Left cardiac atrium (tissue), 4 donors: ENCODE measurements at places on chromosomes 4 and X. TPM values are rescaled to one million over a fixed set of nuclear protein-coding genes. Genes with fewer than 3 reads are reported as not detected.

The FAT4 gene
- total RNA-seq, result 10.3 TPM

DNA sequence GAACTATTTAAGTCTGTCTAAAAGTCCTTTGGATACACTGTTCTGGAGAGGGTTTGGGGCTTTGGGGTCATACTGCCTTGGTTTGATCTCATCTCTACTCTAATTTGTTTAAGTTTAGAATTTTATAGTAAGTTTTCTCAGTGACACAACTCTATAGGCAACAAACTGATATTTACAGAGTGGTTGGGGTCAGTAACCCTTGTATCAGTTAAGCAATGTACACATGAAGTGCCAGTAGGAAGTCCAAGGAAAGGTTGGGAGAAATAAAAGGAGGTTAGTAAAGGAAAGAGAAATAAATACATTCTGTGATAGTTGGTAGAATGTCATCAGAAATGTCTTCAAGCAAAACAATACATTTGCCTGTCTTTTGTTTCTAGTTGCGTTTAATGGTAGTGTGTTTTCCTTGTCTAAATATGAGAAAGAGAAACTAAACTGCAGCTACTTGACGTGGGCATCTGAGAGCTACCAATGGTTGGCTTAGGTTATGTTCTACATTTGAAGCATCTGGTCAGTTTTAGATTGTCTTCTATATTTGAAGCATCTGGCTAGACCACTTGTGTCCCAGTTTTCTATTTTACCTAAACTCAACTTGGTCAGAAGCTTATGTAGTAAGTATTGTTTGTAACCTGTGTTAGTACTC lies 6.9 kb downstream of the ATP7A start:
- DNase-seq, result no peak

DNA sequence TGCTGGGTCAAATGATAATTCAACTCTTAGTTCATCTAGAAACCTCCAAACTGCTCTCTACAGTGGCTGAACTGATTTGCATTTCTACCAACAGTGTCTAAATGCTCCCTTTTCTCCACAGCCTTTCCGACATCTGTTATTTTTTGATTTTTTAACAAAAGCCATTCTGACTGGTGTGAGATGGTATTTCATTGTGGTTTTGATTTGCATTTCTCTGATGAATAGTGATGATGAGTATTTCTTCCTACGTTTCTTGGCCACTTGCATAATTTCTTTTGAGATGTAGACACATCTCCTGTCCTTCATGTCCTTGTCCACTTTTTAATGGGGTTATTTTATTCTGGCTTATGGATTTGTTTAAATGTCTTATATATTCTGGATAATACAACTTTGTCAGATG lies 298.2 kb upstream of the ARSJ start:
- no peak for DNase-seq

GRCh38 chr4:155903453-155903852 lies at the start of gene TDO2:
Gene TDO2 (plus strand): TSS chr4:155903696. CDS start chr4:155903759, 63 bp downstream.
- DNase-seq, result no peak

GRCh38 chr4:129355516-129355915 lies 259.6 kb downstream of the C4orf33 start:
- DNase-seq, result no peak

The NUDT6 gene
- total RNA-seq, result 9.1 TPM

The TRIM2 gene
- total RNA-seq, result 22.6 TPM

The NXF3 gene
- 1.6 TPM for total RNA-seq

DNA sequence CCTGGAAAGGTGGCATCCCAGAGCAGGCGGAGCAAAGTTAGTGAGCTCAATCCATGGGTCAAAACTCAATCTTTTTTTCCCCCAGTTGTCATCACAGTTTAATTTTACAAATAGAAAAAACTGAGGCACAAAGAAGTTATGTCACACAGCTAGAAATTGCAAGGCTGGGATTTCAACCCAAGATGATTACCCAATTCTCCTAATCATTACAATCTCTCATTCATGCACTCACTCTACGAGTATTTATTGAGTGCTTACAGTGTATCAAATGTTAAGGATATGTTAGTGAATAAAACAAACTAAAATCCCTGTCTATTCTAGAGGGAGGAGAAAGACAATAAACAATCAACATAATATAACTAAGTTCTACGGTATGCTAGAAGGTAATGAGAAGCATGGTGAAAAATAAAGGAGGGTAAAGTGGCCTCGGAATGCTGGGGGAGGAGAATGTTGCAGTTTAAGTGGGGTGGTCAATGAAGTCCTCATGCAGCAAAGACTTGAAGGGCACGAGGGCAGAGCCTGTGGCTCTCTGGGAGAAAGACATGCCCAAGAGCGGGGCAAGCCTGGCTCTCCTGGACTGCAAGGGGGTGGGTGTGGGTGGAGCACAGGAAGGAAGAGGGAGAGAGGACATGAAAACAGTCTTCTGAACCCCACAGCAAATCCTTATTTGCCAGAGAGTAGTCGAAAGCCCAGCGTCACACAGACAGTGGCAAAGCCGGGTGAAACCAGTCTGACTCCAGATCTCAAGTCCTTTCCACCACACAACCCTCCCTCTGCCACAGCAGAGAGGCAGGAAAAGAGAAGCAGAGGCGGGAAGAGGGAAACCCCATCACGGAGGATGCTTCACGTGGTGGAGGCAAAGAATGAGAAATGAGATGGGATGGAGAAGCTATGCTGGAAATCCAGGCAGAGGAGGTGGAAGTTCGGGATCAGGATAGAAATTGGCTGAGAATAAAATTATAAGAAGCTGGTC lies 48.3 kb downstream of the RAB33B start:
- DNase-seq, result no peak

The FUNDC1 gene
- total RNA-seq, result 18.9 TPM

- peak; percentile 55 for DNase-seq
Measured at GRCh38 chr4:80072228-80072743, 743 bp downstream of the ANTXR2 start.

GRCh38 chrX:45621376-45622041 lies 420.8 kb upstream of the DIPK2B start:
- DNase-seq, result no peak

The MAPK10 gene
- total RNA-seq, result 20.3 TPM

GRCh38 chr4:164892018-164892417 lies 15.0 kb downstream of the APELA start:
- DNase-seq, result no peak

- no peak for DNase-seq
Measured at GRCh38 chr4:67750691-67751090, 3.5 kb downstream of the GNRHR start.

The FAM184B gene
- not detected for total RNA-seq

The DLG3 gene
- total RNA-seq, result 14.8 TPM

DNA sequence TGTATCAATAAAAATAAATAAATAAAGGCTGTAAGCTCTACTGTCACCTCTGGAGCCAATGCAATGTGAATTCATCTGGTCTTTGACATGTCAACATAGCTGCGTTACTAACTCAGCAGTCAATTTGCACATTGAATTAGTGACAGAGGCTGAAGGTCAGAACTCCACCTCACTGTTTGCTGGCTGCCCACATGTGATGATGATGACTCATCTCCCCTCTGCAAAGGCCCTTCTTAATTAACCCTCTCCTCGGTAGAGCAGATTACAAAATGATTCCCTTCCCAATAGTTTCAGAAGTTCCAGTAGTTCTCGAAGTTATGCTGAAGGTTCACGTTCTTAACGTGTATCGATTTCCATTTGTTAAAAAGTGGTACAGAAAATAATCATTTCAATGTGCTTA lies 1626.0 kb upstream of the TENM3 start:
- DNase-seq, result no peak

GRCh38 chr4:105351861-105352260 lies 122.0 kb downstream of the PPA2 start:
- DNase-seq, result no peak

GRCh38 chr4:121190389-121190788 lies 26.3 kb upstream of the TNIP3 start:
- DNase-seq, result no peak

The SLC10A6 gene
- 0.76 TPM for total RNA-seq

DNA sequence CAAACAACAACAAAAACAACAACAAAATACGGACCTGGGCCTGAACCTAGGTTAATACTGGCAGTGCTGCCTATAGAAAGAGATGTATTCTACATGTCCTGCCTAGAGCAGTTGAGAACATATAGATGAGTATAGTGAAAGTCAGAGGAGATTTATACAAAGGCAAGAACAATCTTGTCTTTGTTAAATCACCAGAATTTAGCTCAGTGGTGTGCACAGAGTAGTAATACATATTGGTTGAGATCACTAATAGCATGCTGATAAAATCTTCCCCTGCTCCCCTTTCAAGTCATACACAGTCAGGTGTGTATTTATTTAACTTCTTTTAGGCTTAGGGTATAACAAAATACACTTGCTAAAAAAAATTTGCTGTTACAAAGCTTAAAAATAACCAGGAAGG lies 247.8 kb downstream of the ADGRL3 start:
- DNase-seq, result no peak

DNA sequence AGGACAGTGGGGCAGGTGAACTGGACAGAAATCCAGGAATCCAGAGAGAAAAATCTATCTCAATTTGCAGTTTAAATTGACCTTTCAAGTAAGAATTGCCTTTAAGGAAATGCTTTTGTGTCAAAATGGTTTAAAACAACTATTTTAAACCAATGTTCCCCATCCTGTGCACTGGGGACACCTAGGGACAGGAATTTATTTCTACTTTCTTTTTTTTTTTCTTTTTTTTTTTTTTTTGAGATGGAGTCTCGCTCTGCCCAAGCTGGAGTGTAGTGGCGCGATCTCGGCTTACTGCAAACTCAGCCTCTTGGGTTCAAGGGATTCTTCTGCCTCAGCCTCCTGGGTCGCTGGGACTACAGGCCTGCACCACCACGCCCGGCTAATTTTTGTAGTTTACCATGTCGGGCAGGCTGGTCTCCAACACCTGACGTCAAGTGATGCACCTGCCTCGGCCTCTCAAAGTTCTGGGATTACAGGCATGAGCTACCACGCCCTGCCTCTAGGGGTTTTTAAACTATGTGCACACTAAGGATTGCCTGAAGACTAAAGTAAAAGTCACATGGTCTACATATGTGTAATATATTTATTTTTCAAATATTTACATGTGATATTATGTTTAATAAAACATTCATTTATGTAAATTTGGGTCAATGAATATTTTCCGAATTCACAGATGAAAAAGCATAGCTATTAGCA lies 1213.4 kb downstream of the STIM2 start:
- no peak for DNase-seq

The ADD1 gene
- 209 TPM for total RNA-seq

- DNase-seq, result no peak
Measured at GRCh38 chr4:141346144-141346543, 125.4 kb downstream of the ZNF330 start.

DNA sequence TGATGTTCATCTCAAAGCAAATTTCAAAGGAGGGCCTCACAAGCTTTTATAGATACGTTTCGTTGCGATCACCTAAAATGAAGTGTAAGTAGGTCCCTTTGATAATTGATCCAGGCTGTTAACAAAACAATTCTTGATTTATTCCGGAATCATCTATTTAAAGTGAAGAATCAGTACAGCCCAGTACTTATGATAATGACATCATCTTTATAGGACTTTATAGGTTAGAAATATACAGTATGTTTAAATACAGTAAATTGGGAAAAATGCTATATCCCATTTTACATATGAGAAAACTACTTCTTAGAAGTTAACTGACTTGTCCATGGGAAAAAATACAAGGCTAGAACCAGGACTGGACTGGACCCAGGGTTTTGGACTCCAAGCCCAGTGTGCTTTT lies 3.7 kb downstream of the PTCHD1 start:
- no peak for DNase-seq

The HELT gene
- not detected for total RNA-seq

The RHOXF2B gene
- total RNA-seq, result not detected
